NCI-H460 (cell line): ENCODE measurements at places on chromosomes 2 and 18. TPM values are rescaled to one million over a fixed set of nuclear protein-coding genes. Genes with fewer than 3 reads are reported as not detected.

- no peak for DNase-seq
Measured at GRCh38 chr2:200079356-200079755, 124.0 kb downstream of the MAIP1 start.

DNA sequence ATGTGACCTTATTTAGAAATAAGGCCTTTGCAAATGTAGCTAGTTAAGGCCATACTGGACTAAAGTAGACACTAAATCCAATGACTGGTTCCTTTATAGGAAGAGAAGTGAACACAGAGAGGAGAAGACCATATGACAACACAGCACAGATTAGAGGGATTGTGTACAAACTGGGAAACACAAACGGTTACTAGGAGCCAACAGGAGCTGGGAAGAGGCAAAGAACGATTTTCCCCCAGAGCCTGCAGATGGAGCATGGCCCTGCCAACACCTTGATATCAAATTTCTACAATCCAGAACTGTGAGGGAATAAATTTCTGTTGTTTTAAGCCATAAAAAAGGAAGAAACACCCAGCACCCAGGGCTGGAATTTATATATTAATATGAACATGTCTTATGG lies 38.7 kb upstream of the COL5A2 start:
- no peak for DNase-seq

DNA sequence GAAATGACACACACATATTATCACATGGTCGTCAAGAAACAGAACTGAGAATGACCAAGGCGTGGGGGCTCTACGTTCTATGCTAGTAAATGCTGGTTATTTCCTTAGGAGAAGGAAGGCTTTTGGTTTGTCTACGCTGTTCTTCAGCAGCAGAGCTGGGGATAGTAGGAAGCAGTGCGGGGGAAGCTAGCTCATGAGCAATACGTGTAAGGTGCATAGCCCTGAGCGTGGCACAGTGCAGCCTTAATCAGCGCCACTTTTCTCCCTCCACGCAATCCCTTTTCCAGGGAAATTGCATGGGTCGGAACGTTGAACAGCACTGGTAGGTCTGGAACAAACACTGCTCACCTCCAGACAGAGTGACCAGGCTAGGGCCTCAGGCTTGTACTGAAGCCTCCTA lies 199.6 kb upstream of the FBXO11 start:
- DNase-seq, result no peak

GRCh38 chr2:196453613-196454047 lies 185.9 kb upstream of the CCDC150 start:
- DNase-seq, result peak; percentile 47

- no peak for DNase-seq
Measured at GRCh38 chr2:232214053-232214452, 164.5 kb upstream of the ALPP start.

The RASGRP3 gene
- not detected in 2 replicates for total RNA-seq

The SPRED2 gene
- 20.4 and 23.5 TPM in 2 replicates for total RNA-seq

- DNase-seq, result no peak
Measured at GRCh38 chr2:223779877-223780276, 57.5 kb downstream of the AP1S3 start.

- no peak for DNase-seq
Measured at GRCh38 chr2:217250013-217250524, 390.2 kb upstream of the TNP1 start.

DNA sequence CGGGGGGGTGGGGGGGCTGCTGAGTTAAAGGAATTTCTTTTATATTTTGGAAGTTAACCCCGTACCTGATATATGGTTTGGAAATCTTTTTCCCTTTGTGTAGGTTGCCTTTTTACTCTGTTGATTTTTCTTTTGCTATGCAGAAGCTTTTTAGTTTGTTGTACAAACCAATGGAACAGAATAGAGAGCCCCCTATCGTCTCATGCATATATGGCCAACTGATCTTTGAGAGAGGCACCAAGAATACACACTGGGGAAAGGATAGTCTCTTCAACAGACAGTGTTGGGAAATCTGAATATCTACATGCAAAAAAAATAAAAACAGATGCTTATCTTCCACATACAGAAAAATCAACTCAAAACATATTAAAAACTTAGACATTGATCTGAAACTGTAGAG lies 647.8 kb upstream of the KLHL29 start:
- DNase-seq, result no peak

- DNase-seq, result no peak
Measured at GRCh38 chr2:191151331-191151730, 537 bp upstream of the STAT4 start.

GRCh38 chr2:204078003-204078698 lies 141.6 kb downstream of the ICOS start:
- no peak for DNase-seq

- no peak for DNase-seq
Measured at GRCh38 chr18:58941426-58942099, 76.9 kb downstream of the ZNF532 start.

DNA sequence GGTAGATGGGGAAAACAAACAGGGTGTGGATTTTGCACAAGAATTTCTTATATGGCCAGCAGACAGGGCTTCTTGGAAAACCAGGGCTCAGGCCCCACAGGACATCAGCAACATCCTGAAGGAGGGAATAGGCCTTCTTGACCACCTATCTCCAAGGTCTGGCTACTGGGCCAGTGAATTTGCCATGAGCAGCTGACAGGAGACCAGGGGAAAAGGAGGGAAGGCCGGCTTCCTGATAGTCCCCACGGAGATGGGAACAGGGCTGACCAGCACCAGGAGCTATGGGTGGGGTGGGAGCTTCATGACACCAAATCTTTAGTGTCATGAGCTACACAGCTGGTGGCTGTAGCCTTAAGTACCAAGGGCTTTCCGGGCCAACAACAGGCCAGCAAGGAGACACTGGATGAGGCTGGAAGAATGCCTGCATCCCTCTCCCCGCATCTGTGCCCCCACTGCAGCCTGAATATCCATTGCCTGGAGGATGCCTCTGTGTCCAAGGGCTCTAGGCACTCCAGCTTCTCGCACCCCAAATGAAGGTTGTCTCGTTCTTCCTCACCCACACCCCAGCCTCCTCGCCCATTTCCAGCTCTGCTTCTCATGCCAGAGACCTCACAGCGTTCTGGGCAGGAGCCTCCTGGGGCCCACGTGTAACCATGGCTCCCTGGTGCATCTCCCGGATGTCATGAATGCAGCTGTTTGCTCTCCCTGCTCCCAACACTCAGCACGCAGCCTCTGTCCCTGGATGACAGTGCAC lies 74.8 kb downstream of the EMX1 start:
- no peak for DNase-seq

The TIGD1 gene
- total RNA-seq, result 17.6 and 17.7 TPM in 2 replicates

GRCh38 chr2:207394812-207395534 lies 134.8 kb upstream of the CREB1 start:
- peak; percentile 84 for DNase-seq

The TLX2 gene
- 0.40 and 0.43 TPM in 2 replicates for total RNA-seq

The COL4A3 gene
- total RNA-seq, result 4.0 and 5.5 TPM in 2 replicates

GRCh38 chr2:53969285-53969967 lies 1.4 kb downstream of the PSME4 start:
- peak; percentile 84 for DNase-seq

DNA sequence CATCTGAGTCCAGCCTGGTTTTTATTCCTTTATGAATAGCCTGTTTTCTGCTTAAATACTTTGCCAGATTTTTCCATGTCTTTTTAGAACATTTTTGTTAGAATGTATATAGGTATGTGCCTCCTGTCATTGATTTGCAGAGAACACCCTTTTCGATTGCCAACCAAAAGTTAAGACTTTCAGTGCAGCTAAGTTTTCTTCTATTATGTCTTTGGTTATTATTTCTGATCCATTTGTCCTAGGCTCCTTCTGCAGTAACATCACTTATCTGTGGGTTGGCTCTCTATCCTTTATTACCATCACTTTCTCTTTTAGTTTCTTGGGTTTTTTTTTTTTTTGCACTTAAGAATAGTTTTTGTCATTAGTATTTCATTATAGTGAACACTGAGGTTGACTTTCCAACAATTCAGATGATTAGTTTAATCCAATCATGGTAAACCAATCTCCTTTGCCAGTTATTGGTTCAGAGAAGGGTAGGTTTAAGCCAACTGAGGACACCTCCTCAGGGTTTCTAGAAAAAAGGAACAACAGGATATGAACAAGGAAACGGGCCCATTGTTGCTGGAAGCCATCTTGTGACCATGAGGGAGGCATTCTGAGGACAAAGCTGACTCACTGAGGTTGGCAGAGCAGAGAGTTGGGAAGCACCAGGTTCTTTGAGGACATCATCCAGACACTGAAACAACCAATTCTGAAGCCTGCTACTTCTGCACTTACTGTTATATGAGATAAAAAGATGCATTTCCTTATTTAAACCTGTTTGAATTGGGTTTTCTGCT lies 37.9 kb upstream of the GBX2 start:
- DNase-seq, result no peak

GRCh38 chr2:20443276-20443920 lies 3.5 kb upstream of the RHOB start:
- DNase-seq, result peak; percentile 59

The NOSTRIN gene
- total RNA-seq, result 10.0 and 11.1 TPM in 2 replicates

- DNase-seq, result no peak
Measured at GRCh38 chr2:101679801-101680487, 17.6 kb upstream of the MAP4K4 start.

- no peak for DNase-seq
Measured at GRCh38 chr2:239544143-239544917, 143.5 kb upstream of the HDAC4 start.

DNA sequence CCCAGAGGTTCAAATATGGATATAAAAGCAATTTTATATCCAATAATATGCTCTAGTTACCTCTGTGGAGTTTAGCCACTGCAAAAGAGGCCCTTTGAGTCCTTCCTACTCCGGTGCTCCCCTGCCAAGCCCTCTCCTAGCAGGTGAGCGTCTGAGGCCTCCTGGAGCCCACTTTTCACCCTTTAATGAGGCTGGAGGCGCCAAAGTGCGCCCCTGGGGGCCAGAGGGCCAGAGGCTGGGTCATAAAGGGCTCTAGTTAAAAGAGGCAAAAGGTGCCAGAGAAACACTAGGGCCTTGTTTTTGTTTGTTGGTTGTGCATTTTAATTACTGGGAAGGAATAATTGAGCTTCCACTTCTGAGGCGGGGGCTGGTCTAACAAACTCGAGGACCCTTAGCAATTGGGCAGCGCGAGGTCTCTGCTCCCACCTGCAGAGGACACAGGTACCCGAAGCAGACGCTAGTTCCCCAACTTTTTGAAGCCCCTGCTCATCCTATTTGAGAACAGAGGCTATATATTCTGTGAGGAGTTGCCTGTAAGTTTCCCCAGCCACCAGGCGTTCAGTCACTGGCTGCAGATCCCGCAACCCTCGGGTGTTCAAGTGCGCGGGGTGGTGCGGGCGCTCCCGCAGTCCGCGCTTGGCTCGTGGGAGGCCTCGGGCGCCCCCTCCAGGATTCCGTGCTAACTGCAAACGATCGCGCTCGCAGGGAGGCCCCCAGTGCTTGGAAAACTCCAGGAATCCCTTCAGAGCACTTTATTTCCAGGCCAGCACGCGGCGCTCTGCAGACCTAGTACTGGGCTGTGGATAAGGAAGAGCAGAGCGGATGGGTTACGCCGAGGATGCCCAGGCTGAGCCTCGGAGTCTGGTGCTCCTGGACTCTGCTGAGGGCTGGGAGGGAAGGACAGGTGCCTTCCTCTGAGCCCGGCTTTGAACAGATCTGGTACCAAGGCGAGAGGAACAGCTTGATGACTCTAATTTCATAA lies 14.1 kb downstream of the MSGN1 start:
- peak; percentile 78 for DNase-seq

- DNase-seq, result no peak
Measured at GRCh38 chr2:241378816-241379215, 22.7 kb downstream of the FARP2 start.
